ENCODE measurements at places on chromosomes 3 and 15. TPM values are rescaled to one million over a fixed set of nuclear protein-coding genes. Genes with fewer than 3 reads are reported as not detected.
A peak's percentile ranks its signal among the peaks of the same experiment; 100 is the strongest.

GRCh38 chr15:99015698-99016568 is 8.3 kb upstream of the PGPEP1L start:
- peak; percentile 65 for DNase-seq

DNA sequence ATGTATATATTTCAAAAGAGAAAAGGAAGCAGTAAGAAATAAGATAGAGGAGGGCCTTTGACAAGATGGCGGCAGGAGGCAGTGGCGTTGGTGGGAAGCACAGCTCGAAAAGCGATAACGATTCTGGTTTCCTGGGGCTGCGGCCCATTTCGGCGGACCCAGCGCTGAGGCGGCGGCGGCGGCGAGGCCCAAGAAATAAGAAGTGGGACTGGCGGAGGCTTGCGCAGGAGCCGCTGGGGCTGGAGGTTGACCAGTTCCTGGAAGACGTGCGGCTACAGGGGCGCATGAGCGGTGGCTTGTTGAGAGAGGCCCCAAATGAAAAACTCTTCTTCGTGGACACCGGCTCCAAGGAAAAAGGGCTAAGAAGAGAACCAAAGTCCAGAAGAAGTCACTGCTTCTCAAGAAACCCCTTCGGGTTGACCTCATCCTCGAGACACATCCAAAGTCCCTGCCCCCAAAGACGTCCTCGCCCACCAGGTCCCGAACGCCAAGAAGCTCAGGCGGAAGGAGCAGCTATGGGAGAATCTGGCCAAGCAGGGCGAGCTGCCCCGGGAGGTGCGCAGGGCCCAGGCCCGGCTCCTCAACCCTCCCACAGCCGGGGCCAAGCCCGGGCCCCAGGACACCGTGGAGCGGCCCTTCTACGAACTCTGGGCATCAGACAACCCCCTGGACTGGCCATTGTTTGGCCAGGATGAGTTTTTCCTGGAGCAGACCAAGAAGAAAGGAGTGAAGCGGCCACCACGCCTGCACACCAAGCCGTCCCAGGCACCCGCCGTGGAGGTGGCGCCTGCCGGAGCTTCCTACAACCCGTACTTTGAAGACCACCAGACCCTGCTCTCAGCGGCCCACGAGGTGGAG is 624.3 kb downstream of the MCTP2 start:
- DNase-seq: no peak

DNA sequence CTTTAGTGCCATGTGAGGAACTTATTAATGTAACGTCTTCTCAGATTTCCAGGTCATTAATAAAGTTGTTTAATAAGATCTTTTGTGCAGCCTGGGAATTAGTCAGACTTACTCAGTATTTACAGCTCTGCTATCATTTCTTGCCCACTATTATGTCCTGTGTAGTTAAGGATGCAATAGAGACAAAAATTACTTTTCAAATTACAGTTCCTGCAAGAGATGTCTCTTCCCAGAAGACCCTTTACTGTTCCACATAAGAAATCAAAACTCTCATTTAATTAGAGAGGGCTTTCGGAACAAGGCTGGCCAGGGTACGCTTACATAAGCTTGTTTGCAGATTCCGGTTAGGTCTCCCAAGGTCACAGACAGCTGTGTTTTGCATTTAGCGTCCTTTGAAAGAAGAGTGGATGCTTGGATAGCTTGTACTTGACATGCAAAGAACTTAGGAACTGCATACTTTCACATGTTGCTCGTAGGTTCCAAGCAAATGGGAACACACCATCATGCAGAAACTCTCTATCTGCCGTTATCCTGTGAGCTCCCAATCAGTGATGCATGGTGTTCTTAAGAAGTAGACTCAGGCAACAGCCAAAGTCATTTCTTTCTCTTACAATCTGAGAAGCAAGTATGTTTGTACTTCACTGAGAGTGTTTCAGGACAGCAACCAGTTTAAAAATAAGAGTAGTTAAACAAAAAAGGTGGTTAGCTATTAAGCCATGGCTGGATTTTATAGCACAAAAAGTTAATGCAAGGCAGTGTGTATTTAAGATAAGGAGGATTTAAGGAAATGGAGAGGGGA is 37.4 kb downstream of the FILIP1L start:
- no peak for DNase-seq

DNA sequence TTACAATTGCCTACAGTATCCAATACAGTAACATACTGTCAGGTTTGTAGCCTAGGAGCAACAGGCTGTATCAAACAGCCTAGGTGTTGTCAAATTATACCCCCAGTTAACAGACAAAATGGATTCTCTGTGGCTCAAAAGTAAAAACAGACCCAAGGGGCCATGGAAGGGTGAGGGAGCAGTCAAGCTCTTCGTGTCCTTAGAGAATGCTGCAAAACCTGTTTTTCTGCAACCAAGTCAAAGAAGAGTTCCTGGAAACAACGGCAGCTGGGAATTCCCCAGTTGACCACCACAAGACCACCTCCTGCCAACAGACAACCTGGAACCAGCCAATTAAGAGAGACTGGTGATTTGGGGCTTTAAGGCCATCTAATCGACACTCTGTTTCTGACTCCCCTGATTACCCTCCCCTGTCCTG is 11.1 kb upstream of the THUMPD3 start:
- DNase-seq: no peak

GRCh38 chr3:146468671-146469149 is 651 bp downstream of the PLSCR2 start:
- DNase-seq: no peak

DNA sequence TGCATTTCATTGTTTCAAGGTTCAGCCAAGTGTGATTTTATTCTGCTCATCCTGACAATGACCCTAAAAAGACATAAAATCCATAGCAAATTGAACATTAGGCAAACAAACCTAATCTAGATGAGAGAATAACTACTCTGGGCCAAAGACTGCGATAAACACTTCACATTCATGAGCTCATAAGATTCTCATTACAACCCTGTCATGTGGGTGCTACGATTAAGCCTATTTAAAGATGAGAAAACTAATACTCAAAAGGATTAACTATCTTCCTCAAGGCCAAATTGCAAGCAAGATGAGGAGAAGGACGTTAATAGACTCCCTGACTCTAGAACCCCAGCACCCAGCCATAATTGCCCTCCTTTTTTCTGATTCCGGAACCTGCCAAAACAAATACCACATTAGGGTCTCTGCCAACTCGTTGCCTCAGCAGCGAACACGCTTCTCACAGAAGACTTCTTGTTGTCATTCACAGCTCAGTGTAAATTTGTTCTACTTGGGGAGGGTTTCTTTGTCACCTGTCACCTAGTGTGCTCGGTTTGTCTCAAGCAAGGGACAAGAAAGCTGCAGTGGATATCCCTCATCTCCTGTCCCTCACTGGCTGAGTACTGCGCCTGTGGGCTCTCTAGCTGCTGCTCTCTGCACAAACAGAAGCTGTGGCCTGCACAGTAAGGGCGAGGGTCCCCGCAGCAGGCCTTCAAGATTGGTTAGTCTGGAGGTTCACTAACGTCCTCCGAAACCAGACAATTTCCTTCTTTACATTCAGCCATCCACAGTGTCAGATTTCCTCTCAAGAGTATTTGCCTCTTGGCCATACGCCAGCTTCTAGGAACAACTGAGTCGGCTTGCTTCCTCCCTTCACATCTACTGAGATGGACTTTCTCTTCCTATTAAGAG is 200.0 kb upstream of the UBE2E2 start:
- no peak for DNase-seq

GRCh38 chr15:70772402-70772801 is 9.0 kb upstream of the UACA start:
- no peak for DNase-seq

- no peak for DNase-seq
Measured at GRCh38 chr3:131216801-131217200, 164.8 kb upstream of the NUDT16 start.

DNA sequence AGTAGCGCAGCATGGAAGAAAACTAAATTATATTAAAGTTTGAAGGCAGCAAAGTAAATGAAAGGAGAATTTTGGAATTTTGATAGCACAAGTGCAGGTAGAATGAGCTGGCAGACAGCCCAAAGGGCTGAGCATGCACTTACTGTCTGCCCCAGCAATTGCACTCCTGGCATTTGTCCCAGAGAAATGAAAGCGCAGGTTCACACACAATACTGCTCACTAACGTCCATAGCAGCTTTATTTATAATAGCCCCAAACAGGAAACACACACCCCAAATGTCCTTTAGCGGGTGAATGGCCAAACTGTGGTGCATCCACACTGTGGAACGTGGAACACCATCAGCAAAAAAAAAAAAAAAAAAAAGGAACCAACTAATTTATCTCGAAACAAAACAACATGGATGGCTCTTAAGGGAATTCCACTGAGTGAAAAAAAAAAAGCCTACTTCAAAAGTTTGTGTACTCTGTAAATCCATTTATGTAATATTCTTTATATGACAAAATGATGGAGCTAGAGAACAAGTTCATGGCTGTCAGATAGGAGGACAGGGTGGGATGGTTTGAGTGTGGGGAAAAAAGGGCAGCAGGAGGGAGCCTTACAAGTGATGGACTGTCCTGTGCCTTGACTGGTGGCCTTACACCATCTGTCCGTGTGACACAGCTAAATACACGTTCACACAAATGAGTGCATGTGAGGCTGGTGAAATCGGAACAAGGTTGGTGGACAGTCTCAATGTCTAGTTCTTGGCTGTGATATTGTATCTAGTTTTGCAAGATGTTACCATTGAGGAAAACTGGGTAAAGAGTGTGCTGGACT is 6.0 kb upstream of the TM2D3 start:
- no peak for DNase-seq

DNA sequence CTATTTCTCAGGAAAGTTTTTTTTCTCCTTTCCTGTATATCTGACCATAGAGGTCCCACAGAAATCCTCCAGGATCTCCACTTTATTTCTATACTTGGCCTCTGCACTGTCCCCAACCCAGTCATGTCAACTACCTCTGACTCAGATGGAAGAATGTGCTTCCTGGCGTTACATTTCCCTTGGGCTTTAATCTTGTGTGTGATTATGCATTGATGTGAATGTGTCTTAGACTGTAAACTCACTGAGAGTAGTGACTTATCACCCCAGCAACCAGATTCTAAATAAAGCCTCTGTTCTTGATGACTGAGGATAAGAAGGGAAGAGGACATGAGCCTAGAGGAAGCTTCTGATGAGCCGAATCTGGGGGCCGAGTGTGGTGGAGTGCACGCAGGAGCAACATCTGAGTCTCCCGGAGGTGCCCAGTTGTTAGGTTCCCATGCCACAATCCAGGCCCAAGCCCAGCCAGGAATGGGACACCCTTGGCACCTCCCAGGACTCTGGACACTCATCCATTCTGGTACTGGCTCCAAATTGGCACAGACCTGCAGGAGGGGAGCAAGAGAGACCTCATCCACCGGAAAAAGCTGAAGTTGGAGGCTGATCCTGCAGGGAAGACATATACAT is 32.1 kb upstream of the HEG1 start:
- DNase-seq: no peak

DNA sequence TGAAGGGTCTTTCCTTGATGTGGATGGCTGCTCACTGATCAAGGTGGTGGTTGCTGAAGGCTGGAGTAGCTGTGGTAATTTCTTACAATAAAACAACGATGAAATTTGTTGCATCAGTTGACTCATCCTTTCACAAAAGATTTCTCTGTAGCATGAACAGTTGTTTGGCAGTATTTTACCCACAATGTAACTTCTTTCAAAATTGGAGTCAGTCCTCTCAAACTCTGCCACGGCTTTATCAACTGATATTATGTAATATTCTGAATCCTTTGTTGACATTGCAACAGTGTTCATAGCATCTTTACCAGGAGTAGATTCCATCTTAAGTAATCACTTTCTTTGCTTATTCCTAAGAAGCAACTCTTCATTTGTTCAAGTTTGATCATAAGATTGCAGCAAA is 252.6 kb downstream of the UBE2E2 start:
- DNase-seq: no peak

- no peak for DNase-seq
Measured at GRCh38 chr3:37864904-37865303, 3.2 kb downstream of the CTDSPL start.

- no peak for DNase-seq
Measured at GRCh38 chr15:77048135-77048876, 22.6 kb downstream of the TSPAN3 start.

PLAAT1 gene
- not detected for total RNA-seq

SLCO2A1 gene
- 40.3 TPM for total RNA-seq

FURIN gene
- 47.6 TPM for total RNA-seq

VIPR1 gene
- total RNA-seq: 9.3 TPM

CIP2A gene
- total RNA-seq: 6.9 TPM

Data from vagina (tissue), 2 donors.